ENCODE measurements at places on chromosomes 3 and 15.
A peak's percentile ranks its signal among the peaks of the same experiment; 100 is the strongest.

DNA sequence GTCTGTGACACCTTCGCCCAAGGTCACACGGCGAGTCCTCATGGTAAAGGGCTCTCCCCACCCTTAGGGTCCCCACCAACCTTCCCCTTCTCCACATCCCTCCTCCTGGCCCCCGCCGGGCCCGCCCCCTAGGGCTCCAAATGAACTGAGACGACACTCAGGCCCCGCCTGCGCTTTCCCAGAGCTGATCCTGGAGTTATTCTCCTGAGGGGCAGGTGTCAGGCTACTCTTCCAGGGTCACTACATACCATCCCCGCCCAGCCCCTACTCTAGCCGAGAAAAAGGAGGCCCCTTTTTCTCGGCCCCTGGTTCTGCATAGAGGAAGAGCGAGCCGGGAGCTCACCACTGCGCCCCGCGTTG lies 292 bp downstream of the USP4 start:
- no peak for DNase-seq

DNA sequence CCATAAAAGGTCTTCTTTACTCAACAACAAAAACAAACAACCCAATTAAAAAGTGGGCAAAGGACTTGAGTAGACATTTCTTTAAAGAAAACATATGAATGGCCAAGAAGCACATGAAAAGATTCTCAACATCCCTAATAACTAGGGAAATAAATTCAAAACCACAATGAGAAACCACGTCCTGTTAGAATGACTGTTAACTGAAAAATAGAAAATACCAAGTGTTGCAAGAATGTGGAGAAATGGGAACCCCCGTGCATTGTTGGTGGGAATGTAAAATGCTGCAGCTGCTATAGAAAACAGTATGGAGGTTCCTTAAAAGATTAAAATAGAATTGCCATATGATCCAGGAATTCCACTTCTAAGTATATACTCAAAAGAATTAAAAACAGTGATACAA lies 34.8 kb downstream of the NMNAT3 start:
- DNase-seq = no peak

GRCh38 chr3:179981646-179982045 lies 55.1 kb downstream of the PEX5L start:
- DNase-seq = no peak

GRCh38 chr3:42066516-42067181 lies 24.5 kb upstream of the TRAK1 start:
- no peak for DNase-seq

GRCh38 chr15:82298520-82298919 lies 35.9 kb downstream of the SAXO2 start:
- peak; percentile 28 for DNase-seq

DNA sequence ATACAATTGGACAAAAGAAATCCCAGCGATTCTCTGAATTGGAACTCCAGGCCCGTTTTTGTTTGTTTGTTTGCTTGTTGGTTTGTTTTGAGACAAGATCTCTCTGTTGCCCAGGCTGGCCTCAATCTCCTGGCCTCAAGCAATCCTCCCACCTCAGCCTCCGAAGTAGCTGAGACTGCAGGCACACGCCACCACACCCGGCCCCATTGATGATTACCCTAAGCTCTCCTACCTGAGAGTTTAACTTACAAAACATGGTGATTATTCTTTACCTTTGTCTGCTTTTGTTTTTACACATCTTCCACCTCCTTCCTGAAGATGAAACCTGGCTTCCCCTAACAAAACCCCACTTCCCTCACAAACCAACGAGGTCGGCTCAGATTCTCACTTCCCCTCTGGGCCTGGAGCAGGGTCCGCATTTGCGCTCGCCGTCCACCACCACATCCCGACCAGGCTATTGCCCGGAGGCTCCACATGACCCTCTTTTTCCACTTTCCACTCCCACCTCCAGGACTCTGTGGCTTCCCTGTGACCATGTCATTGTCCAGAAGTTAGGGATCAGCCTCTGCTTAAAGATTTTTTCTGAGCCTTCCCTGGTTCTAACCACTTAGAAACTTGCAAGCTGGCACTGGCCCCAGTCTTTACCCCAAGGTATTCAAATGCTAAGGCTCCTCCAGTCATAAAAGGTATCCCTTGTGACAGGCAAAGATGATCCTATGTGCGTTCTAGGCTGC lies 14.8 kb downstream of the KLHL6 start:
- no peak for DNase-seq

- DNase-seq = peak; percentile 4
Observed at GRCh38 chr3:68007621-68008226, 353.3 kb upstream of the SUCLG2 start.

GRCh38 chr3:131899021-131899420 lies 135.8 kb downstream of the CPNE4 start:
- DNase-seq = no peak

- no peak for DNase-seq
Observed at GRCh38 chr3:12988728-12989454, 84.3 kb downstream of the IQSEC1 start.

DNA sequence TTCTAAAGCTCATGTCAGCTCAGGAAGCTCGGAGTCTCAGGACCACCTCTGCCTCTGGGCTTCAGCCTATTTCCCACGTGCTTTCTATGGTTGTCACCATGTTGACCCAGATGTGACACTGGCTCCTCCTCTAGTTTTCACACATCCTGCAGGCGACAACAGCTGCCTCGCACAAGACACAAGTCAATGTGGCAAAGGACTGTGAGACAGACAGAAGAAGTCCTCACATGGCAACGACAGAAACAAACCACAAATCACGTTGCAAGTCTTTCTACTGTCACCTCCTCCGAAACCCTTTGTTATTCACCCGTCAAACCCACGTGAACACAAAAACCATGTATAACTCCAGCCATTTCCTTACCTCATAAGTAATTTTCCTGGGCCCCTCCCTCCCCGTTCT lies 194.5 kb downstream of the MEX3B start:
- DNase-seq = no peak

DNA sequence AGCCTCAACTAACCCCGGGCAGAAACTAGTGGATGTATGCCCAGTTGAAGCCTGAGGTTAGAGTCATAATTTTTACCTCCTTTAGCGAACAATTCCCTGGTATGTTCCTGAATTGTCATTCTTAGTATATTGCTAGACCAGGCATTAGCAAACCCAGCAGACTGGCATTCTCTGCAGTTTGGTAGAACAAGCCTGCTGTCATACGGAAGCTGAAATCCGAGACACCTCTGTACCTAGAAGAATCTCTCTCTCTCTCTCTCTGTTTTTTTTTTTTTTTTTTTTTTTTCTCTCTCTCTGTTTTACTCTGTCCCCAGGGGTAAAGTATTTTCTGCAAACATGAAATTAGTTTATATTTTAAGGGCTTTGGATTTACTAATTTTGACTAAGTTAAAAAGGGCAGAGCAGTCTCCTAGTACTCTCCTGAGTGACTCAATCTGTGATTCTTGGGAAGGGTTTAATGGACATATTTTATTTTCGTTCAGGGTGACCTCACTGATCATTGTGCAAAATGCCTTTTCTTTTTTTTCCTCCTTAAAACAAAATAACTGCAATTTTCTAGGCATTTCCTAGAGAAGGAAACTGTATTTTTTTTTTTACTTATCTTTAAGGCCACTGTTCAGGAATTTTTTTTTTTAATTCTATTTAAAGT lies 133.6 kb upstream of the ICE2 start:
- DNase-seq = no peak

GRCh38 chr15:93217343-93217742 lies 128.3 kb upstream of the RGMA start:
- DNase-seq = no peak

GRCh38 chr15:77531191-77532000 lies 101.3 kb downstream of the LINGO1 start:
- no peak for DNase-seq

- DNase-seq = no peak
Observed at GRCh38 chr3:11467875-11468274, 175.8 kb downstream of the VGLL4 start.

DNA sequence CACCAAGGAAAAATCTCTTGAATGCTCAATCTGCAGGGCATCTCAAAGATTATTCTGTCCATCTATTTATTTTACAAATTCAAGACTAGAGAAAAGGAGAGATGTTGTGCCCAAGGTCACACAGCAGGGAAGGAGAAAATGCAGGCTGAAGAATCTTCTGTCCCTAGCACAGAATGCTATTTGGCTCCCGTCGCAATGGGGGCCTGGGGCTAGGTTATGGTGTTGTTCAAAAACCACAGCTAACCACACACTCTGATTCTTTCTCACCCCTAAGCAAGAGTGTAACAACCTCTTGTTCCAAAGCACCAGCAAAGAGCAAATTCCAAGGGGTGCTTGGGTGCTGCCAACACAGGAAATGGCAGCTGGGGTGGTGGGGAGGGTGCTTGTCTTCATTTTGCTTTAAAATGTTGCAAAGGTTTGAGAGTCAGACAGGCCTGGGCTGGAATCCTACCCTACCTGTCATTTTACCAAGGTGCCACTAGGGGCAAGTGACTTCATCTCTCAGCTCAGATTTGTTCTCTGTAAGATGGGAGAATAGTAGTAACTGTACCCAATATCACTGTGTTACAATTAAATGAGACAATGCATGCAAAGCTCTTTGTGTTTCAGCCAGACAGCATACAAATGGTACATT lies 112.5 kb downstream of the ADAMTS9 start:
- DNase-seq = no peak

GRCh38 chr15:71757741-71758530 lies 52.4 kb upstream of the NR2E3 start:
- DNase-seq = no peak

- no peak for DNase-seq
Observed at GRCh38 chr3:134567605-134568004, 81.7 kb downstream of the CEP63 start.

- DNase-seq = peak; percentile 78
Observed at GRCh38 chr15:40906091-40906990, 12.1 kb downstream of the VPS18 start.

GRCh38 chr3:72591522-72592421 lies 256.5 kb downstream of the SHQ1 start:
- DNase-seq = no peak

GRCh38 chr3:131283862-131284261 lies 97.7 kb upstream of the NUDT16 start:
- DNase-seq = no peak
